ENCODE measurements at places on chromosomes 3 and 15.

- no peak for DNase-seq
These were observed 14.0 kb upstream of the TOPBP1 start for GRCh38 chr3:133675631-133676335.

GRCh38 chr15:82798531-82799166 is 7.2 kb downstream of the FSD2 start:
- no peak for DNase-seq

- DNase-seq: no peak
These were observed 27.5 kb downstream of the TAMM41 start for GRCh38 chr3:11819146-11819689.

DNA sequence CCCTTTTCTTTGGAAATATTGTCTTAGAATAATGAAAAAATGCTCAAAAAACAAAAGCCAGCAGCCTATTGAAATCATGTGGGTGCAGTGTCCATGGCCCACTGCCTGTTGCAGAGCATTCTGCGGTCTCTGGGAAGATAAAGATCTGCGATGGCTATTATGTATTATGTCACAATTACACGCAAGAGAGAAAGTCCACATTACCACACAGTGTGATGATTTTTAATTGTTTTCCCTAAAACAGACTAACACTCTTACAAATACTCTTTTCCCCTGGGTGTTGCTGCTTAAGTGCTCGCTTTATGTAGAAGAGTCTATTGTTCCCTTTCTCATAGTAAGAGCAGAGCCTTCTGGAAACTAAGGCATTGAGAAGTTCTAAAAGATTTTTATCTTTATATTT is 32.2 kb downstream of the SSR3 start:
- no peak for DNase-seq

DNA sequence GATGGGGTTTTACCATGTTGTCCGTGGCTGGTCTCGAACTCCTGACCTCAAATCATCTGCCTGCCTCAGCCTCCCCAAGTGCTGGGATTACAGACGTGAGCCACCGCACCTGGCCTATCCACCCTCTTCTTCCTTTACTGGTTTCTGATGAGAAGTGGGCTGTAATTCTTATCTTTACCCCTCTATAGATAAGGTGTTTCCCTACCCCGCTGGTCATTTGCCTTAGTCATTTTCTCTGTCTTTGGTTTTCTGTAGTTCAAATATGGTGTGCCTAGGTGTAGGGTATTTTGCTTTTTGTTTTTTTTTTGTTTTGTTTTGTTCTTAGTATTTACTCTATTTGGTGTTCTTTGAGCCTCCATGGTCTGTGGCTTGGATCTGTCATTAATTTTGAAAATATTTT is 41.3 kb downstream of the APBA2 start:
- DNase-seq: no peak

DNA sequence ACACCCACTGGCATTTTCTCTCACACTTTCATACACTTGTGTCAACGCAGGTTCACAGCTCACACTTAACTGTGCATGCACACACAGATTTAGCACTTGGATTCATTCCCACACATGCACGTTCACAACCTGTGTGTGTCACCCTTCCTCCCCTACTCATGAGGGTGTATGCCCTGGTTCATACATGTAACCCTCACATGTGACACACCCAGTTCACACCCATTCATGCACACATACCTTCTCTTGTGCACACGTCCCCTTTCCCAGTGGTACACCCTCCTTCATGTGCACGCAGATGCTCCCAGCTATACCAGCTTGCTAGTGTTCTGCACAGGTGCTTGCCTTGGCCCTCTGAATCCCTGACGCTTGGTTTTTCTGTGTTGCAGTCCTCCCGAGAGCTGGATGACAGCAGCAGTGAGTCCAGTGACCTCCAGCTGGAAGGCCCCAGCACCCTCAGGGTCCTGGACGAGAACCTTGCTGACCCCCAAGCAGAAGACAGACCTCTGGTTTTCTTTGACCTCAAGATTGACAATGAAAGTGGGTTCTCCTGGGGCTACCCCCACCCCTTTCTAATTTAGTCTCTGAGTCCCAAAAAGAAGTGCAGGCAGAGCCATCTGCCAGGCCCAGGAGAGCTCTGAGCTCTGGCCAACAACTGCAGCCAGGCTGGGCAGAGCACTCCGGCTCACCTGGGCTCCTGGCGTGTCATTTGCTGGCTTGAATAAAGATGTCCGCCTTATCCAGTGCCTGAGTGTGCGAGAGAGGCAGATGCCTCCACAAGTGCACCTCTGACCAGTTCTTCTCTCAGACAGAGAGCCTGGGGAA is 39.5 kb downstream of the GOLGA6A start:
- DNase-seq: peak; percentile 5

- no peak for DNase-seq
These were observed 23.6 kb downstream of the MBNL1 start for GRCh38 chr3:152292366-152292765.

GRCh38 chr3:71997066-71997653 is 212.2 kb upstream of the PROK2 start:
- no peak for DNase-seq

- no peak for DNase-seq
These were observed 37.6 kb downstream of the ADAMTS9 start for GRCh38 chr3:64650096-64650622.

GRCh38 chr3:67524046-67524445 is 130.4 kb downstream of the SUCLG2 start:
- DNase-seq: no peak

- no peak for DNase-seq
These were observed 13.6 kb upstream of the TBL1XR1 start for GRCh38 chr3:177210744-177211502.

- DNase-seq: no peak
These were observed 425.3 kb downstream of the RBMS3 start for GRCh38 chr3:29705906-29706844.

- no peak for DNase-seq
These were observed 139.1 kb upstream of the BNIP2 start for GRCh38 chr15:59828263-59828662.

Measured in cerebellar nuclear complex (tissue), 1 donor.